ENCODE measurements at places on chromosomes 2 and 18.
A peak's percentile ranks its signal among the peaks of the same experiment; 100 is the strongest.

- H3K27me3 ChIP-seq: peaks cover 87% of the 10 kb centered on the region
- H3K27ac ChIP-seq: no peak overlapping the region
- peaks cover 41% of the 10 kb centered on the region for H3K4me1 ChIP-seq
- no peak for DNase-seq
Observed at GRCh38 chr2:120598416-120598815, 137.3 kb upstream of the GLI2 start.

DNA sequence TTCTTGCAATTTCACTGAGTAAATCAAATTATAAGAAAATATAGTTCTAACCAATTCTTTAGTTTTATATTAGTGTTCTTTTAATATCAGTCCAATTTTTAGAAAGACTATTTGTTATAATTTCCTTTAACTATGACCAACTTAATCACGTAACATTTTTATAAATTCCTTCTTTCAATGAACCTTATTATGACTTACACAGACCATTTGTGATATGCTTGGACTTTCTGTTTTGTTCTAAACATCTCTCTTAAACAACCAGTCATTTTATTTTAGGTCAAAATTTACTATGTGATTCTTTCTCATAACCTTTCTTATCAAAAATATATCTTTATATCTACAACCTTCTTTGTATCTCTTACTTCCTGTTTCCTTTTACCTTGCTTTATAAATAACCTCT, 39.5 kb upstream of the DYNAP start:
- DNase-seq: no peak
- no peaks in the 10 kb centered on the region for H3K4me1 ChIP-seq
- no peak overlapping the region for H3K27ac ChIP-seq

GRCh38 chr2:160635488-160635887, 141.9 kb upstream of the RBMS1 start:
- no peak overlapping the region for H3K27ac ChIP-seq
- no peaks in the 10 kb centered on the region for H3K27me3 ChIP-seq
- H3K4me1 ChIP-seq: no peaks in the 10 kb centered on the region
- DNase-seq: no peak

DNA sequence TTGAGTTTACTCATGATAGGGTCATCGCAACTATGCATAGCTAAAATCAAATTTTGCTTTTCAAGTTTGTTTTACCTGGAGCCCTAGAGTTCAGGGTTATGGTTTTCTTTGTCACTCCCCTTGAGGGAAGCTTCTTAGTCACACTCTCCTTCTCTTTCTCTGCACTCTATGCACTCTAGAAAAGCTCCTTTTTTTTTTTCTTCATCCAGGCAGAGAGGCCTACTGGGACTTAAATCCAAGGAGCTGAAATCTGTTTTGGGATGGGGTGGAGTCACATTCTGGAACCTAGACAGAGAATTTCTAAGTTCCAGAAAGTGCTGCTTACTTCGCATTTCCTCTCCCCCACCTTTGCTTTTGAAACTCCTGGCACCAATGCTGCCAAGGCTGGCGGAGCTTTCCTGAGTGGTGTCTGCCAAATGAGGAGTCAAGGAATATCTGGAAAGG, 19.1 kb upstream of the IL18R1 start:
- no peaks in the 10 kb centered on the region for H3K36me3 ChIP-seq
- H3K27me3 ChIP-seq: no peaks in the 10 kb centered on the region
- no peak for DNase-seq

- peaks cover 11% of the 10 kb centered on the region for H3K4me1 ChIP-seq
- H3K4me3 ChIP-seq: no peak overlapping the region
- no peaks in the 10 kb centered on the region for H3K27me3 ChIP-seq
- no peak for DNase-seq
Observed at GRCh38 chr2:23944527-23944926, 4.3 kb downstream of the UBXN2A start.

DNA sequence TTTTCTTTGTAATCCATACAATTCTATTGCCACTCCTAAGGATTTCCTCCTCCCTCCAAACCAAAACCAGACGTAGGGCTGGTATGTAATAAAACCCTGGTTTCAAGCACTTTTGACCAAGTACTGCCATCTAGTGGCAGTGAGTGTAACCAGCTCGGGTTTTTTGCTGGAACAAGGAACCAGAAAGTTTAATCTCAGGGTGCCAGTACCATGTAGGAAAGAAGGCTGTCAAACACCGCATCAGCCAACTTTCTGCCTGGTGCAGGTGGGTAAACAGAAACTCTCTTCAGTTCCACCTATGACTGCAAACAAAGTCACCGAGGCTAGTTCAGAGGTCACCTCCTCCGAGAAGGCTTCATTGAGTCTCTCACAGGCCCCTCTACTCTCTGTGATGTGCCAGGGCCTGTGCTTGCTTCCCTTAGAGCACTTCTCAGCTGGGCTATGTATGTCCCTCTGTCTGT, 10.2 kb upstream of the THNSL2 start:
- H3K27me3 ChIP-seq: no peaks in the 10 kb centered on the region
- H3K36me3 ChIP-seq: no peaks in the 10 kb centered on the region
- peaks cover 5% of the 10 kb centered on the region for H3K4me1 ChIP-seq
- H3K27ac ChIP-seq: no peak overlapping the region
- no peak for DNase-seq
- H3K4me3 ChIP-seq: no peak overlapping the region

- peaks cover 15% of the 10 kb centered on the region for H3K4me1 ChIP-seq
- peak overlapping the region; percentile 65 for H3K4me3 ChIP-seq
- DNase-seq: no peak
- peak overlapping the region; percentile 62 for H3K27ac ChIP-seq
Observed at GRCh38 chr2:42974721-42975717, 182.6 kb upstream of the HAAO start.

All from esophagus squamous epithelium (tissue), 5 donors.